ENCODE measurements at places on chromosomes 3 and 15.

GRCh38 chr3:151845306-151845905 lies 28.0 kb upstream of the SUCNR1 start:
- DNase-seq, result no peak

GRCh38 chr3:183329543-183329942 lies 76.5 kb downstream of the B3GNT5 start:
- no peak for DNase-seq

DNA sequence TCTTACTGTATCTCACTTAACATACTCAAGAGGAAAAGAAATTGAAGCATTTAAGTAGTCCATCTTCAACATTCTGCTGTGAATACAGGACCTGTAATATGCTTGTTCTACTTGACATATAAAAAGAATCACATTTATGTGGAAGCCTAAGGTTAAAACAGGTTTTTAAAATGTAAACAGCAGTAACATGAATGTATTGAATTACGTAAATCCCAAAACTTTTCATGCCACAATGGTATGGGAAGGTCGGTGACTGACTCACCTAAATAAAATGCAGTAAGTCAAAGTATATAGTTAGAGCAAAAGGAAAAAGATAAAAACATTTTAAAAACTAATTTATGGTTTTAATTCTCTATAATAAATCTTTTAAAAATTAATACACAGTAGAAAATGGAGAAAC lies 115.7 kb upstream of the TJP1 start:
- no peak for DNase-seq

DNA sequence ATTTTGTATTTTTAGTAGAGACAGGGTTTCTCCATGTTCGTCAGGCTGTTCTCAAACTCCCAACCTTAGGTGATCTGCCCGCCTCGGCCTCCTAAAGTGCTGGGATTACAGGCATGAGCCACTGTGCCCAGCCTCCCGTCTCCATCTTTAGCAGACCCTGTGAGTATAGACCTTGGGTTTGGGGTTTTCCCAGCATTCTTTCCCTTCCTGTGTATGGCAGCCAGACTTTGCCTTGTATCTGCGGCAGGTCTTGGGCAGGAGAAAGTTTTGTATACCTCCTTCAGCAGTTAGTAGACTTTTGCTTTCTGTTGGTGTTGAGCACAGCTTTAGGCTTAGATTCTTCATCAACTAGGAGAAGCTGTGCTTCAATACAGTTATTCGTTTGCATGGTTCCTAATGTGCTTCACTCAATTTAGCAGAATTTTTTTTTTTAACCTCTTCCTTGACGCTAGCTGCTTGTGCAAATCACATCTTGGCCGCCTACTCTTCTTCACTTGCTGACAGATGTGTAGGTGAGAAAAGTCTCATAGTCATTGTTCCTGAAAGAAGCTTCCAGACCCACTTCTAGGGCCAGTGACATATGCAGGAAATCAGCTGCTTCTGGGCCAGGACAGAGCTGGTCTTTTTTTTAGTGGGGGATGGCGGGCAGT lies 38.4 kb downstream of the MAP2K1 start:
- no peak for DNase-seq

- no peak for DNase-seq
Measured at GRCh38 chr15:29319823-29320222, 50.2 kb upstream of the NSMCE3 start.

DNA sequence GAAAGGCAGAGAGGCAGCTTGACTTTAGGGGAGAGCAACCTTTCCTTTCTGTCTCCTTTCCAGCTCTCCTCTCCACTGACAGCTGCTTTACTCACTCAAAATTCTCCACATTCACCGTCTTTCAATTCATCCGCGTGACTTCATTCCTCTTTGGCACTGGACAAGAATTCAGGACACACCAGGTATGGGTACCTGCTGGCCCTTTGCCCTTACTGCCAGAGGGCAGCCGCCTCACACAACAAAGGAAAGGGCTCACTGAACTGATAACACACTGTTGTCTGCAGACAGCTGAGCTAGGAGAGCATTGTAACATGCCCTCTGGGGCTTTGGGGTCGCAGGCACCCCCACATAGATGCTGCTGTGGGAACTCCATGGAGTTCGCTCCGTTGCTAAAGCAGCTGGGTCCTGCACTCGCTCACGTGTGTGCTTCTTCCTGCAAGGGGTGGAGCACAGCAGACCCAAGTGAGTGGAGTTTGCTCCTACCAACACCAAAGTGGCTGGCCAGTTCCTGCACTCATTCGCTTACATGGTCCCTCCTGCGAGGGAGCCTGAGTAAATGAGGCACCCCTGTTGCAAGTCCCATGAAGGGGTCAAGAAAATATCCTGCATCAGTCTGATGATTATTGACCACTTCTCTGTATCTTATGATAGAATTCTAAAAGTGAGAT lies 79.0 kb upstream of the SGO1 start:
- no peak for DNase-seq

DNA sequence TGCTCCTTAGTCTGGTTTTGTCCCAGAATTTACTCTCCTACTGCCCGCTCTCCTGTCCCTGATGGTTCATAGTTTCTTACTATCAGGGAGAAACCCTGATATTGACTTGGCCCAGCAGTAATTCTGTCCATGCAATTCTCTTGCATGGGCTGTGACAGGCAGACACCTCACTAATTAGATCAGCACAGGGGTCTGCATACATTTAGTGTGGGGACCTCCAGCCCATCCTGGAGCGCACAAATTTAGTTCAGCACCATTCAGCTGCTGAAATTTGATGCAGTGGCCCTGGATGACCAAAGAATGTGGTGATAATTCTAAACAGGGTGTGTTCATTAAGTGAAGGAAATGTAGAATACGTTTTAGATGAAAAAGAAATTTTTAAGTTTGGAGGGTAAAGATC lies 555.5 kb upstream of the TBL1XR1 start:
- DNase-seq, result no peak

- DNase-seq, result no peak
Measured at GRCh38 chr15:90686435-90687218, 30.5 kb upstream of the BLM start.

GRCh38 chr15:56244811-56245576 lies 1.3 kb upstream of the RFX7 start:
- peak; percentile 53 for DNase-seq

DNA sequence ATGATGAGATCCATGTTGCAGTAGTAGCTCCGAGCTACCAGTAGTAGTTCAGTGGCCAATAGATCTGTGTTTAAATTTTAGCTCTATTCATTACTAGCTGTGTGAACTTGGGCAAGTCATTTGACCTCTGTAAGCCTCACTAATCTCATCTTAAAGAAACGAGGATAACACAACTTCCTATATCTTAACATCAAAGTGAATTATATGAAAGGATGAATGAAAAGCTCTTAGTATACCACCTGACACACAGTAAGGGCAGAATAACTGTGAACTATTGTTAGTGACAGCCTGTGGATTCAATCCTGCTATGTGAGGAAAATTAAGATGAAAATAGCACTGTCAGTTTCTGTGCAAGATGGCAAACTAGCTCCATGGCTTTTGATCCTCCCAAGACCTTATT lies 114.5 kb upstream of the PHLDB2 start:
- no peak for DNase-seq

DNA sequence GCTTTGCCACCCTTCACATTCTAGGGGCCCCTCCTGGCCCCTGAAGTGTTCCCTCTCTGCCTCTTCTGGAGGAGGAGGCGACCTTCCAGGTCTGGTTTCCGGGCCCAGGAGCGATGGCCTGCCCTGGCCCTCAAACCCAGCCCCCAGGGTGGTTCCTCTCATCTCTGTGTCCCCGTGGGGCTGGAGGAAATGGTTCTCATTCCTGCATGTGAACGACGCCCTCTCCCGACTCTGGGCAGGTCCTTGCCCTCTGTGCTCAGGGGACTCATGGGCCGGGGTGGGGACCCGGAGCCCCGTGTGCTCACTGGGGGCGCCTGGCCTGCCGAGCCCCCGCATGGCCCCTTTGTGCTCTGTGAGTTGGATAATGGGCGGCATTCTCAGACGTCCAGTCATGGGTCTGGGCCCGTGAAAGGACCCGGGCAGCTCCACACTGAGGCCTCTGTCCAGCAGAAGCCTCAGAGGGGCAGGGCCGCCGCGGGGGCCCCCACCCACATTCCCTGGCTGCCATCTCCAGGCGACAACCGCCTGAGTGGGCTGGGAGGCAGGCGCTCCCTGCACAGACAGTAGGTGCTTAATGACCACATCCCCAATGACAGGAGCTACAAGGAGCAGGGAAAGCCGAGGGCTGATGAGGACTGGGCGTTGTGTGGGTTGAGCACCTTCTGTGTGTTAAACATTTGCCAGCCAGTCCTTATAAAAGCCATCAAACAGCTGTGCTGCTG lies 5.5 kb upstream of the PLXND1 start:
- no peak for DNase-seq

- no peak for DNase-seq
Measured at GRCh38 chr3:189947948-189948723, 172.6 kb downstream of the P3H2 start.

DNA sequence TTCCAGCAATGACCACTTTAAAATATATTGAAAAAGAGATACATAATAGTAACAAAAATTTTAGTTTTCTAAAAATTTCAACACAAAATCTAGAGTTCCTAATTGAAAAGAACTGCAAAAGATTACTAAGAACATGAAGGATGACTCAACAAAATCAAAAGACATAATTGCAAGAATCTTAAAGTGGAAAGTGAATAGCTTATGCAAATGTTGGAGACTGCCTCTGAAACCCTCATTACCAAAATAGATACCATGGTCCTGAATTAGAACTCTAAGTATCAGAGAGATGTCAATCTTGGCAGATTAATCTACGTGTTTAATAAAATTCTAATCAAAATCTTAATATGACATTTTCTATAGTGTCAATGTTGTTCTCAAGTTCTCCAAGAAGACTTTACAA lies 60.7 kb upstream of the SGO1 start:
- DNase-seq, result no peak

DNA sequence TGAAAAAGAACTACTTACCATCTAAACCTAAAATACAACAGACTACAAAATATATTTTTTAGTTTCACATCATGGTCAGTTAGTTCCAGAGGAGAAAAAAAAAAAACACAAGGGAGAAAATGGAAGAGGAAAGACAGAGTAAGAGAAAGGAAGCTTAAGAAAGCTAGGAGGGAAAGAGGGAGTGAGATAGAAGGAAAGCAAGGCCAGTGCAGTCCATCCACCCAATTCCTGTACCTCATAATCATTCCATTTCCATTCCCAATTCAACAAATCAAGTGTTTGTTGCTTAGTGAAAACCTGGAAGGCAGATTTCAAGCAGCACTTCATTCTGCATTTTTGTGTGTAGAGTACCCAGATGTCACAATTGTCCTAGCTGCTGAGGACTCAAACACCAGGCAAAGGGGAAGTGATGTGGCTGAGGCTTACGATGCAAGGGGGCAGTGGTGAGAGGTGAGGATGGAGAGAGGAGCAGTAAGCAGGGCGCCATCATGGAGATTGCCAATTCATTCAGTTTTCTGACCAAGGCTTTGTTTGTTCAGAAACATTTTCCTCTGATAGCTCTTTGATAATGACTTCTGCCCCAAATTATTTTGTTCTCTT lies 83.6 kb upstream of the GSK3B start:
- DNase-seq, result no peak

DNA sequence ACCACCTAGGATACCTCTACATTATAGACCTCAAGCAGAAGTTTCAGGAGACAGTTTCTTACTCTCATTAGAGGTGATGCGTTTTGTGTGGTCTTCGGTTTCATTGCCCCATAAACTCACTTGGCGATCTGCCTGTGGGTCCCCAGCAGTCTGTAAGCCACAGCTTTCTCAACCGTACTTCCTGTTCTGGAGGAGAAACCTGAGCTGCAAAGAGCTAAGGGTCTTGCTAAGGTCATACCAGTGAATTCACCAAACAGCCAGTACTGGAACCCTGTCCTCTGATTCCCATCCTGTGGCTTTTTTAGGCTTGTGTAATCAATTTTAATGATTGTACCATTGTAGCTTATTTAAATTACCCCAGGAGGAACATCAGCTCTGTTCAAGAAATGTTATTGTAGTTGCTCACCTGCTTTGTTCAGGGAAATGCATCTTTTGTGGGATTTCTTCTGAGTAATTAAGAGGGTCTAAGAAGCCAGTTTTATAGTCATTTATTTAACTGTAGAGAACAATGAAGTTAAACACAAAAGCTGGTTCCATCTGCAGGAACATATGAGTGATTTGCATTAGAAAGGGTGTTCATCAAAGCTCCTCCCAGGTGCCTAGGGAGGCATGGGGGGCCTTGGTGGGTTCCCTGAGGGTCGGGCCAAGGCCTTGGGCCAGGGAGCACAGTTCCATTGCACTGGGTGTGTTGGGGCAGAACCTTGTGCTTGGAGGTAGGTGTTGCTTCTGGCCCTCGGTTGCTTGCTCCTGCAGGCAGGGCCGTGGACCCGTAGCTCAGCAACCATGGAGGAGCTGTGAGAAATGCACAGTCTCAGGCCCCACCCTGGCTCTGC lies 69.6 kb downstream of the APBA2 start:
- DNase-seq, result no peak

- no peak for DNase-seq
Measured at GRCh38 chr15:88804257-88804656, 1.0 kb downstream of the ACAN start.

DNA sequence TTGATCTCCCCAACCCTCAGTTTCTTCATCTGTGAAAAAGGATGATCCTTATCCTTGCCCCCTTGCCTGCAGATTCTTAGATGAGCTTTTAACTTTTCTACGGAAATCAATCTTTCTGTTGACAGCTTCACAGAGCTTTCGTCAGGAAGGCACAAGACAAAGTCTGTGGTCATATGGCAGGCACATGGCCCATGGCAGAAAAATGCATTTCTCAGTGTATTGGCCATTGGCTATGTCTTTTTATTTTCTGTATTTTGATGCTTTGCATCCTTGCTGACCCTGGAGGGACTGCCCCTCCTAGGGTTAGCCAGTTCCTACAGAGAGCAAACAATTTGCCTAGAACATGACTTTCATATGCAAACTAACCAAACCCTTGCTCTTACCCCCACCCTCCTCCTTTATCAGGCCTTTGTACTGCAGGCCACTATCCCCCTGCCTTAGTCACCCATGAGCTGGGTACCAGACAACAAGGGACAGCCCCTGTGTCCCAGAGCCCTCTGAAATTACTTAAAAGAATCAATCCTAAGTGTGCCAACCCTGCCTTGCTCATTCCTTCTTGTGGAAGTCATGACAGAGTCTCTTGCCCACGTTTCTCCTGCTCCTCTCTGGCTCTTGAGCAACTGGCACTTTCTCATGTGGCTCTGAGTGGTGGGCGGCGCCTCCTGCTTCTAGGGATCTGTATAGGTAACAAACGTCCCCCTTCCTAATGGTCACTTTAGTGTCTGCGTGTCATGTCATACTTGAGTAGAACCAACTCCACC lies 24.1 kb upstream of the NOX5 start:
- DNase-seq, result no peak

- no peak for DNase-seq
Measured at GRCh38 chr3:24483873-24484272, 10.8 kb downstream of the THRB start.
